ENCODE measurements at places on chromosomes 5 and 9.
A peak's percentile ranks its signal among the peaks of the same experiment; 100 is the strongest.

DNA sequence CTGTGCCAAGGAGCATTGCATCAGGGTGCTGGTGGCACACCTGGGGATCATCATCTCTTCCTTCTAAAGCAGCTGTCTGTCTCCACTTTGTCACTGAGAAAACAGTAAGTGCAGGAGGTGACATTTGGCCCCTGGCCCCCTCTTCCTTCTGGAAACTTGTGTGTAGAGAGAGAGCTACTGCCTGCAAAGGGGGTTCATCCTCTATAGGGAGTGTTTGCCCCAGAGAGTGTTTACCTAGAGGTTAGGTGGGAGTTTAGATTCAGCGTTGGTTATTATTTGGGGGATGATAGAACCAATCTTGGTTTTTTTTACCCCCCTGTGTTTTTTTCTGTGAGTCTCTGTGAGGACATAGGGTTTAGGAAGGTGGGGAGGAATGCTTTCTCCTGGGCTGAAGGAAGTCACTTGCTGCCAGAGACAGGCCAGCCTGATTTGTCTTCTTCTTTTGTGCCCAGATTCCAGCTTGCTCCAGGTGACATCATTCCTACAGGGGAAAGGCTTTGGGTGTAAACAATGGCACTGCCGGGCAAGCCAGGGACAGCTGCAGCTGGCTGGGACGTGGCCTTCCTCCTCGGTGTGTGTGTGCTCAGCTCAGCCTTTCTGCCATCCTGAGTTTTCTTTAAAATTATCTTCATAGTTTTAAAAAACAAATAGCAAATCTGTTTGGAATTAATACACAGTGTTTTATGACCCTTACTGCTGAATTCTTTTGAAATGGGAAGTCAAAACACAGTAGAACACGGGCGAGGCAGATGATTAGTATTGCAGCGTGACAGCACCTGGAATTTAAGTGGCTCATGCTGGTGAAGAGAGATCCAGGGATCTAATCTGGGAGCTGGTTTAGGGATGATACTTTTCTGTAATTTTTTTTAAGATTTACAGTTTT, 24.5 kb downstream of the PRRC2B start:
- peaks cover 69% of the 10 kb centered on the region for H3K4me1 ChIP-seq
- H3K27ac ChIP-seq = peak overlapping the region; percentile 9
- H3K36me3 ChIP-seq = no peaks in the 10 kb centered on the region
- no peak overlapping the region for H3K4me3 ChIP-seq

DNA sequence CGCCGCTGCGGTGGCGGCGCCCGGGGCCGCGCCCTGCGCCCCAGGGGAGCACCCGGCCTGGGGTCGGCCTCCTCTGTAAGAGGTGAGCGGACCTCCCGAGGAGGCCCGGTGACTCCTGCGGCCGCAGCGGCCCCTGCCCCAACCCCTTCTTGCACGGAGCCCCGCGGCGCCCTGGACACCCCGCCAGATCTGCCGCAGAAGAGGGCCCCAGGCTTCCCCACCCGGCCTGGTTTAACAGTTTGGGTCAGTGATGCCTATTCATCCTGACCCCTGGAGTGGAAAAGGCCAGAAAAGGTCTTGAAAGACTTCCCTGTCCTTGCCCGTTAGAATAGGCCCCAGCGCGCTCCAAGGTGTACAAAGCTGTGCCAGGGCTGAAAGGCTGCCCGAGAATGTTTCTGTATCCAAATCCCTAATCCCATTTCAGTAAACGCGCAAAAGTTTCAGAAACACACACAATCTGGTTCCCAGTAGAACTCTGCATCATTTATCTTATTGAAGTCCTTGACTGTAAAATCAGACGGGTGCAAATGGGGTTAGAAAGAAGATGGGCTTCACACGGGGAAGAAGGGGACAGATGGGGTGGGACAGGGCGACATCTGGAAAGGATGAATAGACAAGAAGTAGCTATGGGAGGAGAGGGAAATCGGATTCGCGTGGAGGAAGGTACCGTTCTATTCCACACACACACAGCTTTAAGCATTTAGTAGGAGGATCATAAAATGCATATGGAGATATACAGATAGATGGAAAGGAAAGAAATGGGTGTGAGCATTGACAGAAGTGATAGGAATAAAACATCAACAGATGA, 1.1 kb upstream of the SSBP2 start:
- H3K4me1 ChIP-seq = peaks cover 35% of the 10 kb centered on the region
- peak overlapping the region; percentile 100 for H3K27ac ChIP-seq
- no peak for DNase-seq
- no peaks in the 10 kb centered on the region for H3K36me3 ChIP-seq
- peak overlapping the region; percentile 57 for H3K4me3 ChIP-seq

GRCh38 chr5:151022511-151023018, 2.2 kb downstream of the GPX3 start:
- H3K4me3 ChIP-seq = peak overlapping the region; percentile 3
- peak overlapping the region; percentile 92 for H3K27ac ChIP-seq
- peaks cover 74% of the 10 kb centered on the region for H3K4me1 ChIP-seq
- no peaks in the 10 kb centered on the region for H3K27me3 ChIP-seq

DNA sequence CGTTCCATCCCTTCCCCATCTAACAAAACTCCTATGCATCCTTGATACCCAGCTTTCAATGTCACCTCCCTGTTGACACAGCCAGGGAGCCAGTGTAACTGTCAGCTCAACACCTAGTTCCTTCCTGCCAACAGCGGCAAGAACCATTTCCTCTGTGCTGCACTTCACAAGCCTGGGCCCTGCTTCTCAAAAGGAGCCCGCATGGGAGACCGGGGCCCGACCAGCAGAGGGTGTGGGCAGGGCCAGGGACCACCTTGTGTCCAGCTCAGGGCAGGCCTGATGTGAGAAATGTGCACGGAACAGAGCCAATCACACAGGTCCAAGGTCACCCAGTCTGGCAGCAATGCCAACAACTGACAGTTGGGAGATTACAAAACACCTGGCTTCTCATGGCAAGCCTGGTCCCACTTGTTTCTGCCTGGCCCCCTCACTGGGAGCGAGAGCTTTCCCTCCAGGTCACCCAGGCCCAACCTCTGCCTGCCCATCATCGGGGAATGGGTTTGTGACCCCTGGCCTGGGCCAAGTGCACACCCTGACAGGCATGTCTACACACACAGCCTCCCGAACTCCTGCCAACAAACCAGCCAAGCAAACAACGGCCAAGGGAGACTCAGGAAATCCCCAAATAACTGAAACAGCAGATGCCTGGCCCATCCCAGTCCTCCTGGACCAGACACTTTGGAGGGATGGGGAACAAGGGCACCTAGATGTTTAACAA, 3.1 kb downstream of the RNF44 start:
- peaks cover 49% of the 10 kb centered on the region for H3K4me1 ChIP-seq
- no peak overlapping the region for H3K4me3 ChIP-seq
- peak; percentile 48 for DNase-seq
- H3K27me3 ChIP-seq = no peaks in the 10 kb centered on the region
- H3K27ac ChIP-seq = peak overlapping the region; percentile 96
